ENCODE measurements at places on chromosomes 7 and 10.

DNA sequence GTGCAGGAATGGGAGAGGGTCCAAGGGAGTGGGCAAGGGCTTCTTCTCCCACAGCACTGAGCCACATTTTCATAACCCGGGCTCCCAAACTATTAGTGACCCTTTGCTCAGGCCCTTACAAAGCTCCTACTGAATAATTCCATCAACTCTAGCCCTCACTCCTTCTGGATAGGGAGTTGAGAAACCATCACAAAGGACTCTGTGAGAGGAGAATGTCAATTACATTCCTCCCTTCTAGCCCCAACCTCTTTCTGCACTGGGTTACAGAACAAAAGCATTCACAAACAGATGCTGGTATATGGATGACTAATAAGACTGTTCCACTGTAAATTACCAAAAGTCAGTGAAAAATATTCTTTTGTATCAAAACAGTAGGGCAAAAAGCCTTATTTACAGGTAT is 203.7 kb downstream of the SORCS1 start:
- DNase-seq = no peak

DNA sequence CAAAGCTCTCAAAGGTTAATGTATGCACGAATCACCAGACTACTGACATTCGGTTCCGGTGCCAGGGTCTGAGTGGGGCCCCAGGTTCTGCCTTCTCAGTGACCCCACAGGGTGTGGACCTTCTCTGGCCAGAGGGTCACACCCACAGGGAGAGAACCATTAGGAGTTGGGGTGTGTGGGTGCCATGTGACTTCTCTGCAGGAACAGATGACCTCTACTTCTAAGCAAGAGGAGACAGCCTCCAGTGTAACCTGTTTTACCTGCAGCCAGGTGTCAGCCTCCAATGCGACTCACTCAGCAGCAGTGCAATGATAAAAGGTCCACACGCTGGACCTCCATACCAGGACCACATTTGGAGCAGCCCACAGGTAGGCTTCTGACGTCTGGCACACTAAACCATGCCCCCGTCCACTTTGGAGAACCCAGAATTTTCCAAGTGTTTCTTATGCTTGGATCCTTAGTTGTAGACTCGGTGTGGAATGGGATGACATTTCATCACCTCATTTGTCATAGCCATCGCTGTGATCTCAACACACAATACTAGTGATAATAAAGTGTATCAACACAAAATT is 16.2 kb upstream of the INSIG1 start:
- DNase-seq = no peak

- DNase-seq = no peak
These were observed 97.1 kb downstream of the TFEC start for GRCh38 chr7:115933471-115933870.

DNA sequence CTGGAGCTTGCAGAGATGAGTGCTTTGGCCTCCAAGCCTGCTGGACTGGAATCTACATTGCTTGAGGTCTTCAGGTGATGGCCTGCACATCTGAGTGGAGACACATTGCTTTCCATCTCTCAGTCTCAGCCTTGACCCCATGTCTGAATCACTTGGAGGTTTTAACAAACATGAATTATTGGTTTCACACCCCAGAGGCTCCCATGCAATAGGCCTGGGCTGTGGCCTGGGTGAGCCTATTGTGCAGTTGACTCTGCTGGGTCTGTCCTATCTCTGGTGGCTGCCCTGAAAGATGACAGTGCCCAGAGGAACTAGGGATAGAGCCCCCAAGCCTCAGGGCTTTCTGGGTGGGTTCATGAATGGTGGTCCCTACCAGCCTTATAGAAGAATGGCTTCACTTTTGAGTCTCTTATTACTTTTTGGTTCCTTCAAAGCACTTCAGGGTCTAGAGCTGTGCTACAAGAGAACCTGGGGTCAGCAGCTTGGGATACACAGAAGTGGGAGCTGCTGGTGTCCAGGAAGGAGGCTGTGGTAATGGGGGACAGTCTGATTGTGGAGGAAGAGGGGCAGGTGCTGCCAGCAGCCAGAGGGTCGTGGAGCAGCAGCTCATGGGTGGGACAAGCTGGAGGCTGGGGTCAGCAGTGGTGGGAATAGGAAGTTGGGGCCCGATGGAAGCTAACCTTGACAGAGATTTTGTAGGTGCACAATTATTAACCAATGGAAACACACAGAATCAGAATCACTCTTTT is 5.5 kb downstream of the RAMP3 start:
- no peak for DNase-seq

DNA sequence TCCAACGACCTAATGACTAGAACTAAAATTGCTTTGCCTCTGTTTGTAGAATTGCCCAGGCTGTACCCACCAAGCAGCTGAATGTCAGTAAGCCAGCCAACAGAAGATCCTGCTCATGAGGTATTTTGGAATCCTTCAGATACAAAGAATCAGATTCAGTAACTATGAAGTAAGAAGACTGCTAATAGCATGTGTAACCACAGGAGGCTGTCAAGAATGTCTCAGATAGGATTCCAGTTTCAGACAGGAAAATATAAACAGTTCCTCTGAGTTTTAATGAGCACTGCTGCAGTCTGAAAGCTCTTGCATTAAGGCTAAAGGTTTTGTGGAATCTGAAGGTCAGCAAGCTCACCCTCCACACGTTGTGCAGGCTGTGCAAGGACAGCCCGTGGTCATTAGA is 112.6 kb upstream of the ADAM12 start:
- no peak for DNase-seq

DNA sequence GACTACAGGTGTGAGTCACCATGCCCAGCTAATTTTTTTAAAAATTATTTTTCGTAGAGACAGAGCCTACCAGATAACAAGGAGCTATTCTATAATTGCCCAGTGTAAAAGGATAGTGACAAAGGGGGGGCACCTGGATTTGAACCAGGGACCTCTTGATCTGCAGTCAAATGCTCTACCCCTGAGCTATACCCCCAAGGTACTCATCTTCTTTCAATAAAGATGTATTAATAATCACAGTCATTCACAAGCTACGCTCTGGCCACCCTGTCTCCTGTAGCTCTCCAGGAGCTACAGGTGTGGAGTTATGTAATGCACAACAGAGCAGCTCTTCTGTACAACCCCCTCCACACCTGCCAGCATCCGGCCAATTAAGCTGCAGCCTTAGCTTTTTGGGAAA is 83.5 kb downstream of the ZNF777 start:
- DNase-seq = no peak

DNA sequence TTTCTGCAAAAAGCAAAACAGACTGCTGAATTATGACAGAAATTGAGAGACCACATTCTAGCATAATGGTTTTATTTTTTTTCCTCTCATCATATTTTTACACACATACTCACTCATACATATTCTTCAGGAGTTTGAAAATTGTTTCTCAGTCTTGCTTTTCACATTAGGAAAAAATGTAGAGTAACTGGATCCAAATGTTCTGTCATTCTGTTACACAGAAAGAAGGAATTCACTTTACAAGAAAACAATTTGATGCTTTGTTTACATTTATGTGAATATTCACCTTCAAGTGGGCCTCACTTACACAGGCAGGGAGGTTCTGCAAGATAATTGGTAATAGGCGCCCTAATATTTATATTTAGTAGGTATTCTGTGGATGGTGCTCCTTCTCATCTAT is 82.0 kb downstream of the ARL4A start:
- no peak for DNase-seq

DNA sequence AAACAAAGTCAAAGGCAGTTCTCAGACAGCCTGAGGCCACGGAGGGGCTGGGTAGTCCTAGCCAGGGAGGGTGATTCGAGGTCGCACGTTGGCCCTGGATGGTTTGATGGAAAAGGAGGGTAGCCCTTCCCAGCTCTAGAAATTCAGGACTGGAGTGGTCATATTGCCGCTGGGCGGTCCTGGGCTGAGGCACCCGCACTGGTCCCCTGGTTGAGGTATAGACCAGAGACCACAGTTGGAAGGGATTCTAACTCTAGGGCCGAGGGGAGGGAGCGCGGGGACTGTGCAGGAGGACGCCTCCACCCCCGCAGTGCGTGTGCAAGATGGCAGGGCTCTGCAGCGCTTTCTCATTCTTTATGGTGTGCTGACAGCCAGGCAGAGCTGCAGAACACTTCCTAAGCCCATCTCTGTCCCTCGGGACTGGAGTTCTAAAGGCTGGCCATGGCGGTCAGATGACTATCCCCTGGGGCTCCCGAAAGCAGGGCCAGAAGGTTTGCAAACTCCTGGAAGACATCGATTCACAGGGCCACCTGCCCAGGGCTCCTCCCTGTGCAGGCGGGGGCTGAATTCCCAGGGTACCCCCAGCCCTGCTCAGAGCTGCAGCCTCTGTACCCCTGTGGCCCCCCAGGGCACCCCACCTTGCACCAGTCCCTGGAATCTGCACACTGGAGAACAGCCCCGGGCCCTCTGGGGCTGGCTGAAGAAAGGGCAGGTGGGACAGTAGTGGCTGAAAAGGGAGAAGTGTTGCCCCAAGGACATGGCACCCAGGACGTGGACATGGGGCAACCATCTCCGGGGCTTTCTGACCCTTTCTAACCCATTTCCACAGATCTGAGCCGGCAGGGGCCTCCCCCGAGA is 51.0 kb upstream of the ELN start:
- DNase-seq = no peak

DNA sequence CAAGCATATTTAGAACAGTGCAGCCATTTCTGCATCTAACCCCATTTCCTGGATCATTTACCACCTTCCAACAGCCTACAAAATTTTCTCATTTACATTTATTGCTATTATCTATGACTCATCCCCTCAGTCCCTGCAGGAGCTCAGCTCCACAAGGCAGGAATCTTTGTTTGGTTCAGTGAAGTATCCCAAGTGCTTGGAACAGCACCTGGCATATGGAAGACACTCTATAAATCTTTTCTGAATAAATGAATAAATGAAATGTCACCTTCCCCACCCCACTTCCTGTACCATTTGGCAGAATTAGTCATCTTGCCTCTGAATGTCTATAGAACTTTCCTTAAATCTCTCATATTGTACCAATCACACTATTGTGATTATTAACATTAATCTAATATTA is 110.7 kb downstream of the HIP1 start:
- no peak for DNase-seq

DNA sequence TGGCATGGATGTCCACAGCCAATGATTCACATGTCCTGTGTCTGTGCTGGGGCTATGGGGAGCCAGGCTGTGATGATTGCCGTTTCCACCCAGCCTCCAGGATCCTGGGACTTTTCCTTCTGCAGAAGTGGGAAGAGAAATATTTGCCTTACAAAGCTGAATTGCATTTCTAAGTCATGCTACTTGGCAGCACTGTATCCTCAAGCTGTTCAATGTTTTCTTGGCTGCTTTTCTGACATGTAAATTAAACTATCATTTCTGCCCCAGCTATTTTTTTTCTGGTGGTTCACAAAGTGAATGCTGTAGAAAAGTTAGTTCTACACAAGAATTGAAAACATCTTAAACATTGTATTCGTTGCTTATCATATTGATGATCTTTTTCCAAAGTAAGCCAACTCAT is 51.9 kb upstream of the TCERG1L start:
- DNase-seq = no peak

DNA sequence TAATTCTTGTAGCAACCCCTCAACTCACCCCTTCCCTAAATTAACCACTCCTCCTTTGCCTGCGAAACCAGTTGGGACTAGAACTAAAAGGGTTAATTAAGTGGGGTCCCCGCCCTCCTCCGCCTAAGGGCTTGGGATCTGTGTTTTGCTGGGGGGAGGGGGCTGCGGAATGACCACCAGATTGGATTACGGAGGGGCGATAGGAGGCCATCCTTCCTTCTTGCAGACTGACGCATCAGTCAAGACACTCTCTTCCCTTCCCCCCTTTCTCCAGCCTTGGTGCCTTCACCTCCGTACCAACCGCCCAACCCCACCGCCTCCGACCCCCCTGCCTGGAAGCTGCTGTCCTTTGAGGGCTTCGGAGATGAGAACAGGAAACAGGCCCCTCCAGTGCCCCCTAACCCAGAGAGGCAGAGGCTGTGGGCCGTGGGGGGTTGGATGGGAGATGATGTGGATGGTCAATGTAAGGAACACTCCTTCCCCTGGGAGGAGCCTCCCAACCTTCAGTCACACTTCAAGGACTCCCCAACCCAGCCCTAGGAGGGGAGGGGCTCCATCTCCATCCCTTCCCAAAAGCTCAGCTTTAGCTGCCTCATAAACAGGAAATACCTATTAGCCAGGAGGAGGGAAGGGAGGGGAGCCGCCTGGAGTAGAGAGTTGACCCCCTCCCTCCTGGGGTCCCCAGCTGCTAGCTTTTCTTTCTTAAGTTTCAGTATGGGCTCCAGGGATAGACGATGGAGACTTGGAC is 997 bp upstream of the LDB1 start:
- DNase-seq = no peak

GRCh38 chr10:132101529-132101928 is 35.8 kb downstream of the JAKMIP3 start:
- no peak for DNase-seq

DNA sequence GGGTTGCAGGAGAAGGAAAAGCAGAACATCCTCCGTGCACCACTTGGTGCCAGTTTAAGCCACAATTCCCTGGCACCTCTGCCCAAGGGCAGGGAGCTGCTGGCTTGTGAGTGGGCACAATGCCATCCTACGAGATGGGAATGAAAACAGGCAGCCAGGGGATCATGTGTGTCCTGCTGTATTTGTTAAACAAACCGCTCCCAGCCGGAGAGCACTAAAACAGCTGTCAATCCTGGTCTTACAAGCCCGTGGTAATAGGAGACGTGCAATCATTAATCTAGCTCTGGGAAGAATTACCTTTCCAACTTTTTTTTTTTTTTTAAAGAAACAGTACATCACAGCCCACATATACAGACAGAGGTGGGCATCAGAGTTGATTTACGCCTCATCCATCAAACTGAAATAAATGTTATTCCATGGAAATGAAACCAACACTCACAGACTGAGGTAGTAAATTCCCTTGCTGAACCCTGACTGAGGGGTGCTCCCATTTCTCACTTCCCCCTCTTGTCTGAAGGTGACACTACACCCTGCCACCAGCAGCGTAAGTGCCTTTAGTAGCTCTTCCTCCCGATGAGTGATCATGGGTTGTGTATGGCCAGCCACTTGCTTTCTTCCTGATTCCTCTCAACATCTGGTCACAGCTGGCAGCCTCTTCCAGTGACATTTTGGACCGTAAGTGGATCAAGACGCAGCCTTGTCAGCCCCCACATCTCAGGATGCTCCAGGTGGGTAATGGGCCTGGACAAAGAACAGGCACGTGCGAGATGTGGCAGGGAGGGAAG is 143.8 kb downstream of the TEX36 start:
- DNase-seq = no peak

GRCh38 chr7:96248405-96248804 is 73.5 kb downstream of the SLC25A13 start:
- no peak for DNase-seq

GRCh38 chr10:29533696-29534285 is 101.0 kb downstream of the SVIL start:
- no peak for DNase-seq

DNA sequence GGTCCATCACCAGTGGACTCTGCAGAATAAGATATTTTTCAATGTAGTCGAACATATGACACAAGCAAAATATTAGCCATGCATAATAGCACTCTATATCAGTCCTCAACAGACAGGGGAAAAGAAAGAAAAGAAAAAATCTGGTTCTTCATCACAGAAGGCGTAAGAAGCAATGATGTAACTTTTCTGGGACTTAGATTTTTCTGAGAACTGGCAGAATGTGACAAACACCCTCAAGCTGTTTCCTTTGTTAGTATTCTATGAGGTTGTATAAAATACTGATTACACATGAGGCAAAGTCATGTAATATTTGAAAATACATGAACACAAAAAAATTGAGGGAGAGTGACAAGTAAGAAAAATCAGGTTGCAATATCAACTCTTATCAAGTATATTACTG is 84.9 kb downstream of the CNOT4 start:
- DNase-seq = no peak

- DNase-seq = no peak
These were observed 93.8 kb upstream of the HDAC9 start for GRCh38 chr7:18401757-18402156.

All from activated naive CD8-positive, alpha-beta T cell treated with anti-CD3 and anti-CD28 coated beads, Interleukin-2, amount 50 U/mL, for 16 hours (primary cell).